NCI-H510A (cell line): ENCODE measurements at places on chromosomes 16 and 17.

- no peak for DNase-seq
Observed at GRCh38 chr17:67656494-67657203, 61.1 kb upstream of the NOL11 start.

DNA sequence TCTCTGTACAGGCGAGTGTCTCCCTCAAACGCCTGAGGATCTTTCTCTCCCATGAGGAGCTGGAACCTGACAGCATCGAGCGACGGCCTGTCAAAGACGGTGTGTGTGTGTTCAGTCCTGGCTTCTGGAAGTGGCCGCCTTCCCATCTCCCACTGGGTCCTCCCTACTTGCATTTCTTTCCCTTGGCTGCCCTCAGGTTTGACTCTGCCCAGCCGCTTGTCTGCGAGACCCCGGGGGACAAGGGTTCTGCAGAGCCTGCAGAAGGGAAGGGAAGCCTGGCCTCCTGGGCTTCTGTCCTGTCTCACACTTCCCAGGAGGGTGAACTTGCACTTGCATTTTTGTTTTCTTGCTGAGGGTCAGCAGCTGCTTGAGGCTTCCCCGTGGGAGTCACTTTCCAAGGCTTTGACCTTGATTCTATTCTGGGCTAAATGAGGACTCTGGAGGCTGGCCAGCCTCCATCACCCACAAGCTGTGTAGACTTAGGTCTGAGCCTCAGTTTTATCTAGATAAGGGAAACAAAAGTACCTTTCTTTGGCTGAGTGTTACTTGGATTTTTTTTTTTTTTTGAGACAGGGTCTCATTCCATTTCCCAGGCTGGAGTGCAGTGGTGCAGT is 122.3 kb downstream of the ABCC1 start:
- no peak for DNase-seq

DNA sequence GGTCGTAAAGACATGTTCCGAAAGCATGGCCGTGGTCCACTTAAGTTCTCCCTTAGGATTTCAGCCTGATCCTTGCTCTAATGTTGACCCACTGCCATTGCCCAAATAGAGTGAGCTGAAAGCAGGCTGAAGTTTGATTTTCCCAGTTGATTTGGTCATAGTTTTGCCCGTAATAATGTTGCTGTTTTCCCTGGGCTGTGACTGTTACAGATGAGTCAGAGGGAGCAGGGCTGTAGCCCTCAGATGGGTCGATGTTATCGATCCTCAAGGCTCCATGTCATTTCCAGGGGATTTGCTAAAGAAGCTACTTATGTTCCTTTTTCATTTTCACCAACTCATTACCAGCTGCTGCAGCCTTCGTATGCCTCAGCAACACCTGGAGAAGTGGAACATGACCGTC is 169.0 kb upstream of the ZFHX3 start:
- DNase-seq: no peak

DNA sequence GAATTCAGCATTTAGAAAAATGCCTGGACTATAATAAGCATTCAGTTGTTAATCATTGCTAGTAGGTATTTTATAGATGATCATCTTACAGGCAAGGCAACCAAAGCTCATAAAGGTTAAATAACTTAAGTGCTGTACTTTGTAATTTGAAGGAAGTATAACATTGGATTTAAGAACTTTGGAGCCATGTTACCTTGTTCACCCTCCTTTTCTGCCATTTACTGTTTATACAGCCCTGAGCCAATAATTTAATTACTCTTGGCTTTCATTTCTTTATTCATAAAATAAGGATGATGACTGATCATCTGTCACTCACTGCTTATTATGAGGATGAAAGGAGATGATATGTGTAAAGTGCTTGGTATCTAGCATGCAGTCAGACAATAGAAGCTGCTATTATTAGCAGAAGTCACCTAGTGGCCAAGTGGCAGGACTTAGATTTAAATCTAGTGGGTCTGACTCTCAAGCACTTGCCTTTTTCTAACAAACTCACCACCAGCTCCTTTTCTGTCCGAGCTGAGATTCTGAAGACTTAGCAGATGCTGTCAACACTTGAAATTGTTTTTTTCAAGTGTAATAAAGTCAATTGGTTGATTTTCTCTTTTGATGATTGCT is 18.3 kb upstream of the DDX52 start:
- DNase-seq: no peak

- no peak for DNase-seq
Observed at GRCh38 chr17:8898126-8898525, 30.7 kb upstream of the PIK3R6 start.

DNA sequence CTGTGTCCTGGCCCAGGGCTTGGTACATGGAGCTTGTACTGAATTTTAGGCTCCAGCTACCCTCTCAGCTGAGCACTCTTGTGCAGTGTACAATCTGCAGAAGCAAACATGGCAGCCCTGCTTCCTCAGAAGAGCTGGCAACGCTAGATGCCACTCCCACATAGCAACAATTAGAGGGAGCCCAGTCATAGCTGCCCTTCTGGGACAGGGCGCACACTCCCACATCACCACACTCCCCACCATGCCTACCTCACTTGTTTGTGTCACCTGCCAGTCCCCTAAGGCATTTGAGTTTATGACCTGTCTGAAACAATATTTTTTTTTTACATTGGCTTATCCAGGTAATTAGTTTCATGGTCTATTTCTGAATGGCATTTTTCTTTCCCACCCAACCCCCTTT is 72.3 kb downstream of the C17orf67 start:
- DNase-seq: no peak
